A549 treated with Hydrocortisone at 1 μM for 4 hours (cell line): ENCODE measurements at places on chromosomes 1 and 21. TPM values are rescaled to one million over a fixed set of nuclear protein-coding genes. Genes with fewer than 3 reads are reported as not detected.

KLHDC8A gene
- total RNA-seq = 0.55 to 1.2 TPM (median 0.75 TPM) in 5 replicates

KDF1 gene
- 0.20 to 0.35 TPM (median 0.26 TPM) in 5 replicates for total RNA-seq

RORC gene
- 0.05 to 0.13 TPM (median 0.08 TPM) in 4 of 5 replicates, not detected in the other for total RNA-seq

TNFRSF9 gene
- total RNA-seq = 2.2 to 3.6 TPM (median 2.9 TPM) in 5 replicates

ADORA1 gene
- total RNA-seq = 0.59 to 0.90 TPM (median 0.72 TPM) in 5 replicates

BSND gene
- 0.01 TPM in 1 of 5 replicates, not detected in the others for total RNA-seq

REN gene
- total RNA-seq = 0.07 to 0.09 TPM in 2 of 5 replicates, not detected in the others

MAP1LC3C gene
- total RNA-seq = 0.17 to 0.28 TPM (median 0.18 TPM) in 4 of 5 replicates, not detected in the other

SLC5A3 gene
- total RNA-seq = 2.1 to 4.0 TPM (median 2.6 TPM) in 5 replicates

F3 gene
- total RNA-seq = 5.6 to 13.1 TPM (median 7.5 TPM) in 5 replicates

CLDN17 gene
- not detected in 5 replicates for total RNA-seq

OR2L8 gene
- total RNA-seq = not detected in 5 replicates

RBM11 gene
- not detected in 5 replicates for total RNA-seq

PLEKHN1 gene
- 4.4 to 5.7 TPM (median 4.9 TPM) in 5 replicates for total RNA-seq

PTAFR gene
- total RNA-seq = 0.10 to 0.22 TPM (median 0.16 TPM) in 5 replicates

LCE2C gene
- not detected in 5 replicates for total RNA-seq

FMO5 gene
- 0.35 to 0.64 TPM (median 0.39 TPM) in 5 replicates for total RNA-seq

CHIA gene
- total RNA-seq = not detected in 5 replicates

SH2D2A gene
- total RNA-seq = 3.0 to 3.8 TPM (median 3.7 TPM) in 5 replicates

HSD3B1 gene
- not detected in 5 replicates for total RNA-seq

HP1BP3 gene
- 100 to 166 TPM (median 118 TPM) in 5 replicates for total RNA-seq

LEMD1 gene
- total RNA-seq = not detected in 5 replicates

IFNLR1 gene
- 0.90 to 1.2 TPM (median 1.1 TPM) in 5 replicates for total RNA-seq

S100A3 gene
- 107 to 126 TPM (median 115 TPM) in 5 replicates for total RNA-seq

PRKACB gene
- 5.7 to 9.9 TPM (median 7.6 TPM) in 5 replicates for total RNA-seq

KCNE2 gene
- not detected in 5 replicates for total RNA-seq

SIKE1 gene
- 15.6 to 20.8 TPM (median 16.7 TPM) in 5 replicates for total RNA-seq

OR2AK2 gene
- total RNA-seq = not detected in 5 replicates

CFAP410 gene
- 5.9 to 8.9 TPM (median 7.9 TPM) in 5 replicates for total RNA-seq

SPRR5 gene
- not detected in 5 replicates for total RNA-seq

PEX14 gene
- total RNA-seq = 14.3 to 15.5 TPM (median 14.5 TPM) in 5 replicates

CBR3 gene
- total RNA-seq = 8.4 to 12.4 TPM (median 11.1 TPM) in 5 replicates
